Right renal pelvis (tissue), 4 donors: ENCODE measurements at places on chromosomes 3 and 15. TPM values are rescaled to one million over a fixed set of nuclear protein-coding genes. Genes with fewer than 3 reads are reported as not detected.

DNA sequence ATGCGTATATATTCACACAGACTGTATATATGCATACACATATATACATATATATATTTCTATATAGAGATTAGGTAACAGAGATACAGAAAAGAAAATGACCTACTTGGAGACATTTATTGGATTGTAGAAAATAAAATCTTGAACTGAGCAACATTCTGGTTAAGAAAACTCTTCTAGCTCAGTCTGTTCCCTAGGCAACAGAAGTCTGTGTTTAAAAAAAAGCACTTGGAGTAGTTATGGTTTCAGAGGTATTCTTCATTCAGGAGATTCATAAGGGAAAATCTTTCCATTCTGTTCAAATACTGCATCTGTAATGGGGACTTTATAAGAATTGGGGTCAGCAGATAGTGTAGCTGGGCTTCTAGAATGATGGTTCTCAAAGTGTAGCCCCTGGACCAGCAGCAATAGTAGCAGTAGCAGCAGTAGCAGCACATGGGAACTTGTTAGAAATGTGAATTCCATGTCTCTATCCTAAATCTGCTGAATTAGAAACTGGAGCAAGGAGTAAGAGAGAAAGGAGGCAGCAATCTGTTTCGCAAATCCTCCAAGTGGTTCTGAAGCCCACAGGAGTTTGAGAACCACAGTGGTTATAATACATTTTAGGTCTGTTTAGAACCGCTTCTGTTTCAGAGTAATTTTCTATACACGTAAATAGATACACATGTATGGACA is 112.8 kb upstream of the TMEM108 start:
- no peak for DNase-seq

INSYN1 gene
- polyA plus RNA-seq = 23.5 TPM

NECTIN3 gene
- 44.1 TPM for polyA plus RNA-seq

DNA sequence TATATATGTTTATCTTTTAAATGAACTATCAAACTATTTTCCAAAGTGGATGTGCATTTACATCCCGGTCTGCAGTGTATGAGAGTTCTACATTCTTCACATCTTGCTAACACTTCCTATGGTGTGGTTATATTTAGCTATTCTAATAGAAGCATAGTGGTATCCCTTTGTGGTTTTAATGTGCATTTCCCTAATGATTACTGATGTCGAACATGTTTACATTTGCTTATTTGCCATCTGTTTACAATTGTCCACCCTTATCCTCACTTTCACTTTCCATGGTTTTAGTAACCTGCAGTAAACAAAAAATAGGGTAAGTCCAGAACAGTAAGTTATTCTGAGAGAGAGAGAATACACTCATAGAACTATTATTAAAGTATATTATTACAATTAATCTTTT is 360.5 kb upstream of the NAALADL2 start:
- DNase-seq = no peak

DNA sequence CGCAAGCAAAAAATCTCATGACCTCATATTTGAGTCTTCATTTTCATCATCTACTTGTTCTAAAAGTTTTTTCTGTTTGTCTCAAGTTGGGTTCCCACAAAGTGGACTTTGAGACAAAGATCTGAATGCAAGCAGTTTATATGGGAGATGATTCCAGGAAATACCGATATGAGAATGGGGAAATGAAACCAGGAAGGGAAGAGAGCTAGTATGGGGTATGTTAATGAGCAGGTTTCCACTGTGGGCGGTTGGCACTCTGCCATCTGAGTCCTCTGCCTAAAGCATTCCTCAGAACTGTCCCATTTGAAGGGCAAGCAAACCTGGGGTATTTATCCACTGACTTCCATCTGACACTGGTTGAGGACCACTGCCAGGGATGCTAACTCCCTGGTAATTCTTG is 8.8 kb downstream of the ADPRH start:
- no peak for DNase-seq

CCDC32 gene
- polyA plus RNA-seq = 30.1 TPM

GRCh38 chr15:37019479-37020433 is 80.6 kb downstream of the MEIS2 start:
- no peak for DNase-seq

- DNase-seq = no peak
These were observed 42.2 kb downstream of the ZNF609 start for GRCh38 chr15:64502551-64502950.

LIPH gene
- 1.0 TPM for polyA plus RNA-seq

- no peak for DNase-seq
These were observed 56.3 kb downstream of the ZNF148 start for GRCh38 chr3:125318871-125319270.

STT3B gene
- polyA plus RNA-seq = 183 TPM

DNA sequence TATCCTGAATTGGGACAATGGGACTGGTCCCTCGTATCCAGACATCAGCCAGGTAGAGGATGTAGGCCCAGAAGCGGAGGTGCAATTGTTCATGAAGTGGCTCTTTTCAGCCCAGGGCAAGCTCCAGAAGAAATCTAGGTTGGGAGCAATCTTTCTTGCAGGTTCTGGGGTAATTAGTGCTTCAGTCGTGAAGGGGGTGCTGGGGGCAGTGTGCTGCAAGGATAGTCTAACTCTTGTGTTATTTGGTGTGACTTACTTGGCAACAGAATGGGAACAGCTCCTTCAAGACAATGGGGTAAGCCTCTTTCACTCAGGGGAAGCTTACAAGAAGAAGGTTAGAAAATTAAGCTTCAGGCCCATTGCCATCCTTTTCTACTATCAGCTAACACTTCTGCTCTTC is 273.0 kb downstream of the DIPK2A start:
- DNase-seq = no peak

DNA sequence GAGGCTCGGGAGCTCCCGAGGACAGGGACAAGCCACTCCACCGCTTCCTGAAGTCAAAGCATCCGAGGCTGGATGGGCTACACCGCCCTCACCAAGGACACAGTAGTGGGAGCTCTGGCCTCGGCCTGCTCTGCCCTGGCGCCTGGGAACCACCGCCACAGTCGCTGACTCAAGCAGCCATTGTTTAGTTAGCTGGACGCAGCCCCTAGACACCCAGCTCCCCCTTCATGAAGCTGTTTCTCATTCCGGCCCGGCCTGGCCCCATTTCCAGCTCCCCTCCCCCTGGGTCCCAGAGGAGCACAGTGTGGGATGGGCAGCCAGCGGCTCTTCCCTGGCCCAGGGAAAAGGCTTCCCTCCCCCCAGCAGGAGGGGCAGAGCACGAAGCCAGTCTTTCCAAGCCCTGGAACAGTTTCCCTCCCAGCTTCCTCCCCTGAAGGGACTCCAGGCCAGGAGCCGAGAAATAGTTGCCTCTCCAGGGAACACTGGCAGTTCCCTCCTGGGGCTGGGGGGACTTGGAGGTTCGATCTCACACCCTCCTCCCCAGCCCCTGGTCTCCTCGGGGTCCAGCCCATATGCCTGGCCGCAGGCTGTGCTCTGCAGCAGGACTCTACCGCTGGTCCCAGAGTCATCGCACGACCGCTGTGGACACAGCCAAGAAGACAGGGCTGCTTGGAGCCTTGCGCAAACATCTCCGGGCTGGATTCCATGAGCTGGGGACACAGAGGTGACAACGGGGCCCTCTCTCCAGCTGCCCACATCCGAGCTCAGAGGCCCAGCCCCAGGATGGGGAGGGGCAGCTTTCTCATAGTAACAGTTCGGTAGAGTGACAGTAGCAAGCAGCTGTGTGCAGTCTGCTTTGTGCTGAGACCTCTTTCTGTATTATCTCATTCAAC is 10.0 kb downstream of the PLXND1 start:
- no peak for DNase-seq

ARGFX gene
- polyA plus RNA-seq = not detected

DNA sequence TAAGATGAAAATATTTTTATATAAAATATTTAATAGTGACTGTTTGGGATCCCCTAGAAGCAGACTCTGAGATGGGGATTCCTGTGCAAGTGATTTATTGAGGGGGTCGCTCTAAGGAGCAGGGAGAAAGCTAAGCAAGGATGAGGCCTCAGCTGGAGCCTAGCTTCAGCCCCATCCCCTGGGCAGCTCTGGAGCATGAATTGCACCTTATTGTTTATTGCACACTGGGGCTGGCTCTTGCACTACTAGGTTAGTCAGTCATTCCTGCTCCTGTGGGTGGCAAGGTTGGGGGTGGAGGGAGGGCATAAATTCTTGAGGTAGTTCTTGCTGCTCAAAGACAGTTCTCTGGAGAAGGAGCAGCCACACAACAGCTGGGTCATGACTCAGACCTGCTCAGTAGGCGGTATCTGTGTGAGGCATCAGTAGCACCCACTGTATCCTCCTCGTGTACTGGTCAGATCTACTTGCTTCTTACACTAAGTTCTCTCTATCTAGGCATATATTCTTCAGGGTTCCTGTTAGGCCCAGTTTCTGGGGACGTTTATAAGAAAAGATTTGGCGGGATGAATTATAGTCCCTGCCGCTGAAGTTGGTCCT is 27.2 kb upstream of the TNFSF10 start:
- DNase-seq = no peak

DNA sequence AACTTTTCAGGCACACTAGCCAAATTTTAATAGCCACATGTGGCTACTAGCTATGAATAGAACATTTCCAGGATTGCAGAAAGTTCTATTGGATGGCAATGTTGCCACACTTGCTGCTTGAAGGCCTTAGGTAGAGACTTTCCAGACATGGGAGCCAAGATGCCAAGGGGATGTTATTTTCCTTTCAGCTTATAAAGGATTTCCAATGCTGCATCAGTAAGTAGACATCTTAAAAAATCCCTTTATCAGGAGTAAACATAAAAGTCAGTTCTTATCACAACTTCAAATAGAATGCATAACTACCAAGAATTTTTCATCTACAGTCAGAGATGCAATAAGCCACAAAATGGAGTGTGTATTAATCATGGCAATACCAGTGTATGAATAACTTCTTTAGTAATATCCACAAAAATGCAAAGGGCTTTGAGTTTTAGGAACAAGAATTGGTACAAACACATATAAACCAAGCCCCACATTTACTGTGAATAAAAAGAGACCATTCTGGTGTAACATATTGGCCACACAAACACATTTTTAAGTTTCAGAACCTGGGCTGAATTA is 457.1 kb upstream of the ADAMTS9 start:
- no peak for DNase-seq

- no peak for DNase-seq
These were observed 562.8 kb downstream of the NAALADL2 start for GRCh38 chr3:175421902-175422301.

TNNC1 gene
- 6.3 TPM for polyA plus RNA-seq

- DNase-seq = no peak
These were observed 136.0 kb downstream of the VGLL4 start for GRCh38 chr3:11507719-11508118.

LYZL4 gene
- polyA plus RNA-seq = not detected

DNA sequence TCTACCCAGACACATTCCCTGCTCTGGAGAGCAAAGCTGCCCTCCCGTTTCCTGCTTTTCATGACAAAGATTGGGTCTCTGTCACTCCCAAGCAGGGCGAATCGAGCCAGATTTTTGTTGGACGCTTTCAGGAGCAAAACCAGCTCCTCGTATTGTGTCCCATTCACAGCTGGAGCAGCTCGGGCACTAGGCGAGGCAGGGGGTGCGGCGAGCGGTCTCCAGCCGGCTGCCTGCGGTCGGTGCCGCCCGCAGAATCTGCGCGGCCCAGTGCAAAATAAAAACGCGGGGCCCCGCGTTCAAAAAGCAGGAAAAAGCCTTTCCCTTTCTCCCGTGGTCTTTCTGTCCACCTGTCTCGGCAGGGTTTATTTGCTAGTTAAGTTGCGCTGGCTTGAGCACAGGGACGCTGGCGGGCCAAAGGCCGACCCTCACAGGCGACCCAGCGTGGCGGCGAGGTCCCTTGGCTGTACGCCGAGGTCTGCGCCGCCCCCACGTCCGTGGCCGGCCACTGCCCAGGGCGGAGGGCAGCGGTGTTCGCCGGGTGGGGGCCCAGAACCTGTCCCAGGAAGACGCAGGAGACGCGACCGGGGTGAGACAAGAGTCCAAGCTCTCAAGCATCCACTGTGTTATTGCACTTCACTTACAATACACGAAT is 71.2 kb downstream of the CYP19A1 start:
- no peak for DNase-seq

DNA sequence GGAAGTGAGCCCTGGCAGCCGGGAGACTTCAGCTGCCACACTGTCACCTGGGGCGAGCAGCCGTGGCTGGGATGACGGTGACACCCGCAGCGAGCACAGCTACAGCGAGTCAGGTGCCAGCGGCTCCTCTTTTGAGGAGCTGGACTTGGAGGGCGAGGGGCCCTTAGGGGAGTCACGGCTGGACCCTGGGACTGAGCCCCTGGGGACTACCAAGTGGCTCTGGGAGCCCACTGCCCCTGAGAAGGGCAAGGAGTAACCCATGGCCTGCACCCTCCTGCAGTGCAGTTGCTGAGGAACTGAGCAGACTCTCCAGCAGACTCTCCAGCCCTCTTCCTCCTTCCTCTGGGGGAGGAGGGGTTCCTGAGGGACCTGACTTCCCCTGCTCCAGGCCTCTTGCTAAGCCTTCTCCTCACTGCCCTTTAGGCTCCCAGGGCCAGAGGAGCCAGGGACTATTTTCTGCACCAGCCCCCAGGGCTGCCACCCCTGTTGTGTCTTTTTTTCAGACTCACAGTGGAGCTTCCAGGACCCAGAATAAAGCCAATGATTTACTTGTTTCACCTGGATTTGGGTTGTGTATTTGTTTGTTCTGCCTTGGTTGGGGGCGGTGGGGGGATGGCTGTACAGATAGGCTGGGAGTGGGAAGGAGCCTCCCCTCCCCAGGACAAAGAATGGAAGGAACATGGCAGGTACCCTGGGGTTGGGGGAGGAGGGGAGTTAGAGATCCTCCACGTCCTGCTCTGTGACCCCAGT is 2.9 kb upstream of the GRM2 start:
- DNase-seq = no peak

GRCh38 chr3:167102071-167102470 is 278.0 kb downstream of the ZBBX start:
- no peak for DNase-seq

DNASE1L3 gene
- polyA plus RNA-seq = 12.0 TPM

DNA sequence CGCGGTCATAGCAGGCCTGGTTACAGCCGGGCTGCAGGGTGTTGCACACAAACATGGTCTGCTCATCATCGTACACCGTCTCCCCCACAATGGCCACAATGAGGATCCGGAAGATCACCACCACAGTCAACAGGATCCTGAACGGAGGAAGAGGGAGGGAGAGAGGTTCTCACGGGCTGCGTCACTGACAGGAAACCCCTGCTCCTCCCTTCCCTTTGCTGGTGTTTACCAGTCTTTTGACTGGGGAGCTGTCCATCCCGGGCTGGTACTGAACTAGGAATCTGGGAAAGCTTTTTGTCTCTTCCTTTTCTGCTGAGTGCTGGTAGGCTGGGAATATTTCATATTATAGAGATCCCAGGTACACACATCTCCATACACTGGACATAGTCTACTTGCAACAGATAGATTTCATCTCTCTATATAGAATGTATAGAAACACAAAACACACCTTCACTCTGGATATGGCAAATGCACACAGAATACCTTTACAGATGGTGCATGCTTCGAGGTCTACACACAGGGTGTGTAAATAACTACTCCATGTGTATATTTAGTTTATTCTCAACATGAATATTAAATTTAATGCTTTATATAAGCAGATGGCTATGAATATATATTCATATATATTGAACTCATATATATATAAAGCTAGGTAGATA is 1.4 kb downstream of the GJD2 start:
- peak; percentile 61 for DNase-seq
